ENCODE measurements at places on chromosomes 12 and 14.

- DNase-seq, result no peak
These were observed 171.5 kb downstream of the ANO2 start for GRCh38 chr12:5773550-5773949.

GRCh38 chr12:100954118-100954517 is 159.5 kb downstream of the ANO4 start:
- no peak for DNase-seq

GRCh38 chr12:93361151-93361919 is 16.4 kb upstream of the NUDT4 start:
- no peak for DNase-seq

DNA sequence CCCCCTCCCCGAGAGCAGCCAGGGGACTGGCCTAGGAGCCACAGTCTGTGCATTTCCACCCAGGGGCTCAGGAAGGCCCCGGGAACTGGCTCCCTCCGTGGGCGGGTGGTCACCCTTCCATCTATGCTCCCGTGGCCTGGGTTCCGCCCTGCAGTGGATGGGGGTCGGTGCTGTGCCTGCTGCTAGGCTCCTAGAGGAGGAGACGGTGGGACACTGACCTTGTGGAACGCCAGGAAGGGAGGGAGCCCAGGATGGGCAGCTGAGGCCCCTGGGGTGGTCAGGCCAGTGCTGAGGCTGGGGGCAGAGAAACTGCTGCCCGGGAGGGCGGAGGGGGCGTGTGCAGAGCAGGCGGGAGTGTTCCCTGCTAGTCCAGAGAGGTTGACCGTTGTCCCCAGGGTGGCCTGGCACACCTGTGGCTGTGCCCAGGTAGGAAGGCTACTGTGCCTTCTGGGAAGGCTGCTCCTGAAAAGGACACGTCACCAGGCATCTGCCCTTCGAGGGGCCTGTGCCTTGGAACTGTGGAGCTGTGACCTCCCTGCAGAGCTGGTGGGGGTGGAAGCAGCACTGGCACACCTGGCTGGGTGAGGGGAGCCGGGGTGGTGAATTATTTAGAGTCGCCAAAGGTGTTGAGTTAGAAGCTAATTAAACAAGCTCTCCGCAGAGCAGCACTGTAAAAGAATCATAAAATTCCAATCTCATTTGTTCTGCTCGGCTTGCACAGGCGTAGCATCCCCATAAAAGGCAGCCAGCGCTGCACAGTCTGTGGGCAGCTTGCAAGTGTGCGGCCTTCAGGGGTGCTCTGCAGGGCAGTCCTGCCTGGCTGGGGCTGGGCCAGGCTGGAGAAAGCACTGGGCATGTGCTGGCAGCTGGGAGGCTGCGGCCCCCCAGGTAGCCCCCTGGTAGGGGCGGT is 145.1 kb downstream of the KIF26A start:
- no peak for DNase-seq

GRCh38 chr12:113844495-113845210 is 121.5 kb downstream of the RBM19 start:
- no peak for DNase-seq

DNA sequence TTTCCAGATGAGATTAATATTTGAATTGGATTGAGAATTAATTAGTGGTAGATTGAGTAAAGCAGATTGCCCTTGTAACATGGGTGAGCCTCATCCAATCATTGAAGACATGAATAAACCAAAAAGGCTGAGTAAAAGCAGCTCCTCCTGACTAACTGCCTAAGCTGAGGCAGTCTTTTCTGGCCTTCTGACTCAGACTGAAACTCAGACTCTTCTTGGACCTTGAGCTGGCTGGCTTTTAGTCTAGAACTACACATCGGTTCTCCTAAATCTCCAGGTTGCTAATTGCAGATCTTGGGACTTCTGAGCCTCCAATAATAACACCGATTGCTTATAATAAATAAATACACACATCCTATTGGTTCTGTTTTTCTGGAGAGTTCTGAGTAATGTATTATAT is 24.0 kb downstream of the FKBP11 start:
- DNase-seq, result no peak

DNA sequence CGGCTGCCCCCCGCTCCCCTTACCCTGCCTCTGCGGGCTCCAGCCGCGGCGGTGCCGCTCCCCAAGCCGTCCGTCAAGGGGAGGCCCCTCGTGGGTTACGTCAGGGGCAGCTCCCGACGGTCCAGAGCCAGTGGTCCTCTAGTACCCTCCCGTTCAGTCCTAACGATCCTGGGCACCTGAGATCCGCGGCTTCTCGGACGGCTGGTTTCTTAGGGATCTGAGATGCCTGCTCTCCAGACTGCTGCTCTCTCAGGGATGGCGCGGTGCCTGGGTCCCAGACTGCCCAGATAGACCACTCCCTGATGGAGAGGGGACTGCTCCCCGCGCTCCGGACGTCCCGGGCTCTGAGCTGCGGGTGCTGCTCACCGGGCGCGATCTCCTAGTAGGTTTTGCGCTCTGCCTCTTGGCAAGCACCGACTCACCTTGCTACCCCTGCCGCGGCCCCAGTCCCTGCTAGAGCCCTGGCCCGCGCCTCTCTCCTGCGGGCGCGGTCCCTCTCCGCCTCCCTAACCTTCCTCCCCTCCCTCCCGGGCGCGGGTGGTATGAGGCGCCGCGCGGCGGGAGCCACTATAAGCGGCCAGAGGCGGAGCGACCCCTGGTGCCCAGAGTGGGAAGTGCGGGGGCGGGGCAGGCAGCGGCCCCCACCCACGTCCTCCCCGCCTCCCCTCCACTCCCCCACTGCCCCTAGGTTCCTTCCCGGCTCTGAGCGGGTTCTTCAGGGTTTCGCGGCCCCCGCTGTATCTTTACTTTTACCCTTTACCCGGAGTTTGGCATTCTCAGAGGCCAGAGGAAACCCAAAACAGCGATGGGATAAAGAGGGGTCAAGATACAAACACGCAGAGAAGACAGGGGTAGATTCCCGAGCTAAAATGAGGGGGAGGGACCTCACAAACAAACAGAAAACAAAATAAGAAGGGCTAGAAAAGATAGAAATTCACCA is at the start of gene C1QL4:
Gene C1QL4 (minus strand): TSS at position 544 of the 940 bp plus-strand sequence. CDS start 711 bp downstream, outside the sequence.
- DNase-seq, result peak; percentile 78
